Skin of body (tissue), 3 donors: ENCODE measurements at places on chromosomes 13 and 19.

DNA sequence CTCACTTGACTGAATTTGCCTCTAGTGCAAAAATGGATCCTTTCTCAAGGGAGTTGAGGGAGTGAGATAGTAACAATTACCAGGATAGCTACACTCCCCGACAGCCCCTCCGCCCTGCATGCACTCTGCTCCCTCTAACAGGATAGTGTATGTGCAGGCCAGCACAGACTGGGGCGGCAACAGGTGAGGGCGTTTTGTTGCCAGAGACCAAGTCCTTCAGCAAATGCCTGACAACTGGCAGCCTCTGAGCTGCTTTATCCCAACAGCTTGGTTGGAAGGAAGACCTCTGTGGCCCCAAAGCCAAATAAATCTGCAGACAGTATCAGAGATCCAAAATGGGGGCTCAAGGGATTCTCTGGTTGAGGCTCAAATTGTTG lies 86.6 kb downstream of the SLC7A1 start:
- no peak for DNase-seq

- DNase-seq = no peak
These were observed 13.1 kb downstream of the ZNF14 start for GRCh38 chr19:19719798-19720197.

- no peak for DNase-seq
These were observed 115.6 kb downstream of the SLC7A1 start for GRCh38 chr13:29479716-29480492.

DNA sequence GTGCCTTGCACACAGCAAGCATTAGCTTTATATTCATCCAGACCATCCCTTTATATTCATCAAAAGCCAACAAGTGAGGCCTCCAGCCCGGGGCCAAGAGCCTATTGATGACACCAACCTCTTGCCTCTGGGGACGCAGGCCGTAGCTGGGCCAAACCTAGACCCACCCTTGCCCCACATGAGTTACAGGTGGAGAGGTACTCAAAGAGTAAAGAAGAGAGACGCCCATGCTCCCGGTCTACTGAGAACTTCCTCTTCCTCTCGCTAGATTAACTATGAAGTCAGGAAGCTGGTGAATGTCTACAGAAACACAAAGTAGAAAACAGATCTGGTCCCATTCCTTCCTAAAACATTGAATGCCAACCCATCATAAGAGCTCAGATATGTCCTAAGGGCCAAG lies 3.8 kb upstream of the MLNR start:
- DNase-seq = no peak

- DNase-seq = no peak
These were observed 67.0 kb upstream of the SIAH3 start for GRCh38 chr13:45918597-45918996.

GRCh38 chr19:5247957-5248705 lies 92.5 kb downstream of the PTPRS start:
- no peak for DNase-seq

GRCh38 chr13:98262292-98262691 lies 85.2 kb upstream of the RNF113B start:
- DNase-seq = no peak

GRCh38 chr13:112333756-112334543 lies 42.2 kb upstream of the SPACA7 start:
- DNase-seq = no peak

- no peak for DNase-seq
These were observed 17.1 kb downstream of the UCHL3 start for GRCh38 chr13:75566658-75567057.

DNA sequence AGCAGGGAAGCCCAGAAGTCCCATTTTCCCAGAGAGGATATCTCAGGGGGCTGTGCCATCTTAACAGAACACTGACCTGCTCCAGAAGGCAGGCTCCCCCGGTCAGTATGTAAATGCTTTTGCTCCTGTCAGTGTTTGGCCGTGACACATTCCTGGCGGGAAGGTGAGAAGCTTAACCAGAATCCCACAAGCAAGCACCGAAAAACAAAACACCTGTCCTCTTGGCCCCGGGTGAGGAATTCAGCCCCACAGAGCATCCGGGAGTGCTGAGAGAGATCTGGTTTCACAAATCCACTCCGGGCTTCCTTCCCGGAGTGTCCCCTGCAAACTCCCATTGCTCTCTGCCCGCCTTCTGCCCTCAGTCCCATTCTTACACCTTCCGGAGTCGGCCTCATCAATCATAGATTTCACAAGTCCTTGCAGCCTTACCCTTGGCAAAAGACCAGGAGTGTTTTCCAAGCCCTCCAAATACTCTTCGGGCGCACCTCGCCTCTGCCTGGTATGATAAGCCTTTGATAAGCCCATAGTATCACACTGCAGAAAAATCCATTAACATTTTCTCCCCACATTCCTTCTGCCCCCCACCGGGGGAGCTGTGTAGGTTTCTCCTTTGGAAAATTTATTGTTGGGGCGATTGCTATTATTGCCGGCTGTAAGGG lies 12.2 kb downstream of the TPM4 start:
- DNase-seq = no peak

- no peak for DNase-seq
These were observed 2.1 kb downstream of the SIAH3 start for GRCh38 chr13:45849408-45849807.

DNA sequence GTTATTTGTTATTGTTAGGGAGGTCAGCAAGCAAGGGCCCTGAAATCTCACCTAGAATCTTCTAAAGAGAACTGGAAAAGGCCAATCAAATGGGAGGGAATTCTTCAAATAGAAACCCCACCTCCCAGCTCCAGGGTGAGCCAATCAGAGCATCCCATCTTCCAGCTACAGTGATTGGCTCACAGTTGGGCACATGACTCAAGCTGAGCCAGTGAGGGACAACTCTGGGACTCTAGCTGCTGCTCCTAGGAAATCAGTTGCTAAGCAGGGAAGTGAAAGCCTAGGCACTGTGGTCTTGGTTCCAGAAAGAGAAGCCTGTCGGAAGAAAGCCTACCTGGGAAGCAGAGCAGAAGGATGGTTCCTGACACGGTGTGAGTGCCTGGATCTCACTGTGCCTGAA lies 13.4 kb downstream of the TM6SF2 start:
- DNase-seq = no peak

DNA sequence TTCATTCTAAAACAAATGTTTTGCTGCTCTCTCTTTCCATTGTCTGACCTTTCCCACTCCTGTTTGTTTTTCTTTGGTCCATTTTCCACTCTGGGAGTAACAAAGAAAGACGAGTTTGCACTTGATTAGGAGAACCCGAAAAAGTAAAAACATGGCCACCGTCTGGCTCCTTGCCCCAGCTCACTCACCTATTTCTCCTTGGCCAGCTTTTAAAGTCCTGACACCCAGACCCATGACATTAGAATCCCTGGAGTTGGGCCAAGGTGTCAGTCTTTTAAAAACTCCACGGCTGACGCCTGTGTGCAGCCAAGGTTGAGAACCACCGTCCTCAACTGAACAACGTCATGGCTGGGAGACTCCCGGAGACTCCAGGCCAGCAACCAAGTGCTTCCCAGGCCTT lies 63.6 kb upstream of the FLT1 start:
- DNase-seq = no peak

- no peak for DNase-seq
These were observed 9.5 kb upstream of the KLK14 start for GRCh38 chr19:51091895-51092873.

DNA sequence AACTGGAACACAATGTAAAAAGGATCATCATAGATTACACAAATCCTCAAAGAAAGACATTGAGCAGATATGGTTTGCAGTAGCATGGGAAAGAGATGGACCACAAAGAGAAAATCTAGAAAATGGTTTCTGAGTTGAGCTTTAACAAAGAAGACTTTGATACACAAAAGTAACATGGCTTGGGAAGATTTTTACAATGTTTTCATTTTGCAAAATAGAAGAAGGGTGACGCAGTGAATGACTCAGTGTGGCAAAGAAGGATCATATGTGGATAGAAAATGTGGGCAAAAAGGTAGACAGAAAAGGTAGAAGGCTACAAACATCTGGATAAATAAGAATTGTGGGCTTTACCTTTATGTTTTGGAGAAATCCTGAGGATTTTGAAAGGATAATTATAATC lies 1220.5 kb downstream of the PCDH17 start:
- no peak for DNase-seq

DNA sequence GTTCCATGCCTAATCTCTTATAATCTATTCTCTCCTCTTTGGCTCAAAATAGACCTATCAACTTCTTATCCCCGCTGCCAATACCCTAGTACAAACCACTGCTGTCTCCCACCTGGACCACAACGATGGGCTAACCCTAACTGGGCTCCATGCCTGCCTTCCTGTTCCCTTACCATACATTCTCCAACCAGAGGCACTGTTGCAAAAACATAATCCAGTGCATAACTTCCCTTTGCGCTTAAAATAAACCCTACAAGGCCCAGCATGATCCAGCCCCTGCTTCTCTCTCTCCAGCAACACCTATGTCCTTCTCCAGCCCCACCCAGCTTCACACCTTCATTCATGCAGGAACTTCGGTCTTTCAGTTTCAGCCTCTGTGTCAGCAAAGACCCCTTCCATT lies 27.4 kb upstream of the CEBPA start:
- DNase-seq = no peak
